Fibroblast of villous mesenchyme (primary cell): ENCODE measurements at places on chromosomes 11 and 22. TPM values are rescaled to one million over a fixed set of nuclear protein-coding genes. Genes with fewer than 3 reads are reported as not detected.
A peak's percentile ranks its signal among the peaks of the same experiment; 100 is the strongest.

The PHETA2 gene
- 19.0 and 21.2 TPM in 2 replicates for total RNA-seq

The DGCR8 gene
- total RNA-seq, result 30.7 and 34.1 TPM in 2 replicates

The MLC1 gene
- total RNA-seq, result under 0.01 TPM in 2 replicates

The C1QTNF5 gene
- 6.5 and 13.5 TPM in 2 replicates for total RNA-seq

The MIOX gene
- total RNA-seq, result 0.32 TPM in 1 of 2 replicates, not detected in the other

The SOX6 gene
- total RNA-seq, result 12.9 and 22.0 TPM in 2 replicates

The LSP1 gene
- total RNA-seq, result 0.32 TPM in 1 of 2 replicates, not detected in the other

DNA sequence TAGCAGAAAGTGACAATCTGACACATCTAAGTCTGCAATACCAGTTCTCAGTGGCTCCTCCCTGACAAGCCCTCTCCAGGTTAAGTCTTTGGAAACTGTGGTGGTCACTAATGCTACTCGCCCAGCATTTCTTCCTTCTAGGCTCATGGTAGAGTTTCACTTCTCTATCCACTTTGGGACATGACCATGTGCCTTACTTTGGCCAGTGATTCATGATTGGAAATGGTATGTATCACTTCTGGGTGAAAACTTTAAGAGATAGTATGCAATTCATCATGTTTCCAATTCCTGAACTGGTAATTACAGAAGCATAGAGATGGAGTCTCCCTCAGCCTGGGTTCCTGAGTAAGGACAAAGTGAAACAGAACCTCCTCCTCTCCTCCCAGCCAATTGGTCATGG is 151.5 kb upstream of the LMO1 start:
- DNase-seq, result no peak

DNA sequence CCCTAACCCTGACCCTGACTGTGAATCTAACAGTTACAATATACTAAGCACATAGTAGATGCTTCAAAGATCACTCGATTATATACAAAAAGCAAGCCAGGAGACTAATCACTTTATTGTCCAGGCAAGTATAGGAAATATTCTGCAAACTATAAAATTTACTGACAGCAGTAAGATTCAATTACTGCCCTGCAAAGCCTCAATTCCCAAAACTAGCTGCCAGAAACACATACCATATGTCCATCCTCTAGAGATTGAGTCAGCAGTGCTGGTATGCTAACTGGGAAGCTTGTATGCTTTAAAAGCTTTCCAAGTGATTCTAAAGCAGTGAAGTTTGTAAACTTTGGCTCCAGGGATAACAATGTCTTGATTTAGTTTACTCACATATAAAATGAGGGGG is 26.1 kb downstream of the CSTF3 start:
- peak; percentile 88 for DNase-seq

DNA sequence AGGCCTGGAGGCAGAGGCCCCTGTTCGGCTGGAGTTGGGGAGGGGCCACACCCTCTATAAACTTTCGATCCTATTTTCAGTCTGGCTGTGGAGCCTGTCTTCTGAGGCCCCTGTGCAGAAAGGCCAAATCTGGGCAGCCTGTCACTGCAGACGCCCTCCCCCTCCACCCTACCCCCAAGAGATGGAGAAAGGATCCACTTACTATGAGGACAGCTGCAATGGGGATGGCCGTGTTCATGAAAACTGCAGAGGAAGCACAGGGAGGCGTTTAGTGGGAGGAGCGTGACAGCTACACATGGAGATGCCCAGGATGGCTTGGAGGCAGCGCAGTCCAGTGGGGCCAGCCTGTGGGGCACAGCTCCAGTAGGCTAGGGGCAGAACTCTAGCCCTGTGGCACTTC is 43.5 kb upstream of the KCNJ11 start:
- DNase-seq, result no peak

GRCh38 chr11:74141241-74141695 is 29.5 kb downstream of the C2CD3 start:
- DNase-seq, result no peak

- no peak for DNase-seq
These were observed 61.8 kb upstream of the PRODH start for GRCh38 chr22:18997925-18998315.

DNA sequence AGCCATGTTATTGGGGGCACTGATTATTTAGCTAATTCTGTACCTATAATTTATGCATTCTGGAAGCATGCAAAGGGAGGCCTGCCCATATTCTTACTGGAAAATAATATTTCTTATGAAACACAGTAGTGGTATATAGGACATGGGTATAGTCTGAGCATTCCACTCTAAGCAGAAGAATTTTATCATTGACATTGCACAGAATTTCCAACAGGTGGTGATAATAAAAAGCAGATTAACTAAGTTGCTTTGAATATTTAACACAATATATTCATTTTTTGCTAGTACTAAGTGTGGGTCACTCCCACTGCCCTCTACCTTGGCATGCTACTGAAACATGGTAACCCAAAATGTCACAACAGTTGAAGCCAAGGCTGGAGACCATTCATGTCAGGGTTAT is 728.8 kb upstream of the FAT3 start:
- DNase-seq, result no peak

GRCh38 chr11:8777907-8778767 is 95.5 kb downstream of the RPL27A start:
- peak; percentile 60 for DNase-seq

DNA sequence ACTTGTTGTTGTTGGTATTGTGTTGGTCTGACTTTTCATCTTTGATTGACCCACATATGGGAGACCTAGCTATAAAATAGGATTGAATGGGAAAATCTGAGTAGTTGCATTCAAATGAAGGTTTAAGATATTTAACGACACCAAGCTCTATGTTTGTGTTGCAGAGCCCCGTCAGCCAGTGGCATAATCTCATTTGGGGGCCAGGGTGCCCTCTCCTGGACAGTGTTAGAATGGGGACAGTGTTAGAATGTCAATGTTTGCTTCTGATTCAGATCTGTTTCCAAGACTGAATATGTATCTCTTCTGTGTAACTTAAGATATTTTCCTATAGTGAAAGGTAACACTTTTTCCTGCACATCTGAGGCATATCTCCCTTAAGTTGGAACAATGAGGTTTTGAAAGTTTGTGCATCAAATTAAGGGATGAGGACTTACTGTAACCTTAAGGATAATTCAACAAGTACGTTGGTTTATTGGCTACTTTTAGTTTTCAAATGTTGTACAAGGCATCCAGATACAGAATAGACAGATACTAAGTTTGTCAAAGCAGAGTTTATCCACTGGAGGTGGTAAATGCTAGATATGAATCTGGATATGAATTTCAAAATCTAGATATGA is 5.3 kb upstream of the OR52M1 start:
- peak; percentile 34 for DNase-seq

- DNase-seq, result no peak
These were observed 3.2 kb upstream of the PPP6R3 start for GRCh38 chr11:68457216-68457897.

DNA sequence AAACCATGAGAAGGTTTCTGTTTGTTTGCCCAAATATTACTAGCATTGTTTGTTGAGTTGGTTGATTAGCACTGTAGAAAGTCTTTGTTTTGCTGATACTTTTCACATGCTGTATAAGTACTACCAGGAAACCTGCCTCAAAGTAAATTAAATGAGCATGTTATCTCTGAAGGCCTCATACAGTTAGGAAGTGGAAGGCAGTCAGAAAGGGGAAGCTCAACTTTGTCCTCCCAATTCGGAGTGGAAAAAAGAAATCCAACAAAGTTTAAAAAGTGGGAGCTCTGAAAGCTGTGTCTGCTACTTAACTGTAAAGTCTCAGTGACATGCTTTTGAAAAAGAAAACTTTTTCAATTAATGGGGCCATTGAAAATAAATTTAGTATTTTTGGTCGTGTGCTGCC is 188.3 kb upstream of the BLID start:
- DNase-seq, result no peak

GRCh38 chr11:74345420-74345819 is 34.0 kb upstream of the P4HA3 start:
- DNase-seq, result no peak

DNA sequence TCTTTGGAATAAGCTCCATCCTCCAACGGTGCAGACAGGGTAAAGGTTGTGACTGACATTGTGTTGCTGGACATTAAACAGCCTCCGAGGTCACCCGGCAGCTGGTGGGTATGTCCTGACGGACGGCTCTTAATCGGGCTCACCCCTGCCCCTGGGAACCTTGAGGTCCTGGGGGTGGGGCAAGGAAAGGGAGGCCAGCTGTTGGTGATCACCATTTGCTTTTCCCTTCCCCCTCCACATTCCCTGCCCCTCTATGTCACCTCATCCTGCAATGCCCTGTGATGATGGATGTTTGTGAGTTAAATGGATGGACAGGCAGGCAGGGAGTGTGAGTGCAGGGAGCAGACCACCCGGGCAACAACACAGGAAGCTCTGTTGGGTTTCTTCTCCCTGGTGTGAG is 26.3 kb downstream of the APLNR start:
- DNase-seq, result no peak

DNA sequence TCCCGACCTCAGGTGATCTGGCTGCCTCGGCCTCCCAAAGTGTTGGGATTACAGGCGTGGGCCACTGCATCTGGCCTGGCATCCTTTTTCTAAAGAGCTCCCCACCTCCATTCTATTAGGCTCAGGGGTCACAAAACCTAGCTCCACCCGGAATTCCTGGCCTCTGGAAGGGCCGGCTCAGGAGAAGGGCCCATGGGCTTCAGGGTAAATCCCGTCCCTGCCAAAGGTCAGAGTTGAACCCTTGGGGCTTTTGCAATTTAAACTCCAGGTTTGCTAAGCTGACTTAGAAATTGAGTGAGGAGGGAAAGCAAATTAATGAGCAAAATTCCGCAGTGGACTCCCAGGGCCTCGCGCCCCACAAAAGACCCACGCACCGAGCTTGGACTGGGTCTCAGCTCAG is 48.3 kb downstream of the RPS6KA4 start:
- DNase-seq, result no peak

DNA sequence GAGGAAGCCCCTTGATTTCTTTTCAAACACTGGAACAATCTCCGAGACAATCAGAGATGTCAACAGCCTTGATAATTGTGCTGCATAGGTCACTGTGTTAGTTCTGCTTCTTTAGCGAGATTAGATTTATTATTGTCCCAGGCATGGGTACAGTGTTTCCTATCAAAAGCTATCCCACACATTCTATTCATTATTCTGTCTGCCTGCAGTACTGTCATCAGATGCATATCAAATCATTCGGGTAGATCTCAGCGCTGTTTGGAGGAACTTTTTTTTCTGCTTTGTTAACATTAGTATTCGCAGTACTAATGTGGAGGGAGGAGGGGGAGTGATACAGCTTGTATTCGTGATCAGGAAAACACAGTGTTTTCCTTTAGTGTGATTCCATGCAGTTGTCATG is 208.0 kb downstream of the C11orf91 start:
- no peak for DNase-seq

GRCh38 chr11:79807506-79807905 is 366.7 kb upstream of the TENM4 start:
- no peak for DNase-seq

GRCh38 chr11:131491503-131491902 is 121.1 kb downstream of the NTM start:
- DNase-seq, result peak; percentile 19

- no peak for DNase-seq
These were observed 26.8 kb upstream of the TSKU start for GRCh38 chr11:76756341-76756741.

DNA sequence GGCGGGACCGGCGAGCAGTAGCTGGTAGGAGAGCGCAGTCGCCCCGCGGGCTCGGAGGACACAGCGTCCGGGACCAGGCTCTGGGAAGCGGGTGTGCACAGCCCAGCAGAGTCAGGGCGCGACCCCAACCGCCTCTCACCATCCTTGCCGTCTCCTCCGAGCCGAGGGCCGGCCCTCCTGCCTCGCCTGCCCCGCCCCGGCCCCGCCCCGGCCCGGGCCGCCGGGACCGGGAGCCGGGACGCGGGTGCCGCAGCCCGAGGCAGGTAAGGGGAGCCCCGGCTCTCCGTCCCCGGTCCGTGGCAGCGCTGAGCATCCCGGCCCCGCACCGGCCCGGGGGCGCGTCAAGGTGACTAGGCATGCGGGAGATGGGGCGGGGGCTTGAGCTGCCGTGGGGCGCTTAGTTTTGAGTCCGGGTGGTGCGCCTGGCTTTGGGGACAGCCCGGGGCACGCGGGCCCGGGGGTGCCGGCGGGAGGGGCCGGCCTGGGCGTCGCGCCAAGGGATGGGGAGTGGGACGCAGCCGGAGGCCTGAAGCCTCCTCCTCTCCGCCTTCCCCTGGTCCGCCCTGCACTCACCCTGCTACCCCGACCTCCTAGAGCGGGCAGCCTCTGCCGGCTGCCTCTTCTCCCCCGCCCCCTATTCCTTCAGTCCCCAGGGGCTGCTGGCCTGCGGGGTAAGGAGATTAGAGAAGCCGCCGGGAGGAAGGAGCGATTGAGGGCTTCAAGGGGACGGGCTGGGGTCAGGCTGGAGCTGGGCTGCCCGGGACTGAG is at the start of gene ABCG4:
Gene ABCG4, plus strand, starts transcription at position 35 of the 768 bp plus-strand sequence. CDS start 914 bp downstream, outside the sequence.
- DNase-seq, result peak; percentile 16

DNA sequence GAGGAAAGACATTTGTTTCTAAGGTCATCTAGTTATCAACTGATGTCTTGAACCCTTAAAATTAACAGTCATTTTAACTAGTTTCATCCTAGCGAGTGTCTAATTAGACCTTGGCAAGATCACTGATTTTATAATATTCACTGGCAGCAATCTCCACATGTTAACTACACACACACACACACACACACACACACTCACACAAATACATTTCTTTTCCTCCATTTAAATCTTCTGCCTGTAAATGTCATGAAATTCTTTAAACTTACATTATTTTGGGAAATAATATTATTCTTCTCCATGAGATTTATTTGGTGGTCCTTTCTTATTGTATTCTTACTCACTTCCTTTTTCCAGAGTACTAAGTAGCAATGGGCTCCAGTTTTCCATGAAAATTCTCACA is 2.9 kb upstream of the IFTAP start:
- no peak for DNase-seq

DNA sequence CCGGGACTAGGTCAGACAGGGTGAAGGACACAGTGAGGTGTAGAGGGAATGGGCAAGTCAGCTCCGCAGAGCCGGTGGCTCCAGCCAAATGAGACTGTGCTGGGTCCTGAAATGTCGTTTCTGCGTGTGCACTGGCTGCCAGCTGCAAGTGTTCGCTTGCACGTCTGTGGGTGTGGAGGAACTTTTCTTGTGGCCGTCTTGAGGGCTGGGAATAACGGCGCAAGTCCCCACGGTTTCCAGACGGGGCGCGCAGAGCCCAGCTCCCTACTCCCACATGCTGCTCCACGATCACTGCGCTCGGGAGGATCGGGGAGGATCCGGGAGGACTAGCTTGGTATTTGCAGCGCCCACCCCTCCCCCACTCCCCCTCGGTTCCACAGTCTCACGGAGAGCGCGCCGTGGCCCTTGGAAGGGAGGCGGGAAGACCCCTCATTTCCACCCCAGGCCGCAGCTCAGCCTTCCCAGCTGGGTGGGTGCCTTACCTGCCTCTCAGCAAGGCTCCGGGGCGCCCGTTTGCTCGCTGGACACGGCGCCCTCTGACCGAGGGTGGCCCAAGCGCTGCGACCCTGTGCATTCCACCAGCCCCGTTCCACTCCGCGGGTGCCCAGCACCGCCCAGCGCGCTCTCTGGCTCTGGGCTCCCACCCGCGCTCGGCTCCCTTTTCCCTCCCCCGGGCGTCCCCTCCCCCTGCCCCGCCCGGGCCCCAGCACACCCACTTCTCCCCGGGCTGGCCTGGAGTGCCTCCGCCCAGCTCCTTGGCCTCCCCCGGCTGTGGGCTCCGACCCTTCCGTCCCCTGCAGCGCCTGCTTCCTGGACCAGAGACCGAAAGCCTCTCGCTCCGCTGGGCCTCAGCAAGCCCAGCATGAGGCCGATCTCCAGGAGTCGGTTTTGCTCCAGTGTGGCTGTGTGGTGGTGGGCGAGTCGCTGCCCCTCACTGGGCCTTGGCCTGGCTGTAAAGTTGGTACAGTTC is at the start of gene KCNE3:
Gene KCNE3, minus strand, starts transcription at position 634 of the 970 bp plus-strand sequence. CDS start 9,986 bp downstream, outside the sequence.
- DNase-seq, result peak; percentile 16

- no peak for DNase-seq
These were observed 3.1 kb upstream of the CTSD start for GRCh38 chr11:1766719-1767398.

GRCh38 chr11:44885065-44885810 is 65.4 kb downstream of the TP53I11 start:
- no peak for DNase-seq
